HFFc6 (cell line): ENCODE measurements at places on chromosomes 3 and 15. TPM values are rescaled to one million over a fixed set of nuclear protein-coding genes. Genes with fewer than 3 reads are reported as not detected.

DNA sequence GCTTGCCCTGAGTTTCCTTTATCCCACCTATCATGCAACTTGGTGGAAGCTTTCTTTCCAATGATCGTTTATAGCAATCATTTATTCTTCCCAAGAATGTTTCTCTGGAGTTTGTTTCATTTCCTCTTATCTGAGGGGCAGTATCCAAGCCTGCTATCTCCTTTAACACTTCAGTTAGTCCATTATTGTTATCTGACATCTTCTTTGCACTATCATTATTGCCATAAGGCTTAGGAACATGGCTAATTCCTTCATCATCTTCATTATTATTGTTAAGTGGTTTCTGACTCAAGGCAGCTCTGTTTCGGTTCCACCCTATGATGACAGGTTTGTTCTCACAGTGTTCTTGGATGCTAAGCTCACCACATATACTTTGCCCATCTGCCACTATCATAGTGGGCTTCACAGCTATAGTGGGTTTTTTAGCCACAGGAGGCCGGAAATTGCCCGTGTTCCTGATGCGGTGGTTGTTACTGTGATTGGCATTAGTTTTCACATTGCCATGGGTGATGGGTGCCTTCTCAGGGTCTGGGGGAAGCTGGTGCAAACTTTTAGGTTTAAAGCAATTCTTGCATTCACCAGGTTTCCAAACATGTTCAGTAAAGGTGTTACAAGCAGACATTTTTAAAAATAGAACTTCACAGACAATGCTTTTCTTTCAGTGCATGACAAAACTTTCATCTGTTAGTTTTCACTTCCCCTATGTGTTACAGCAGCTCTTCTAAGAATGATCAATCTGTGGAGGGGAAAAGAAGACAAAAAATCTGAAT is 110.6 kb upstream of the TSPAN3 start:
- H3K27me3 ChIP-seq: peaks cover 1% of the 10 kb centered on the region
- H3K4me1 ChIP-seq: peaks cover 37% of the 10 kb centered on the region
- H3K27ac ChIP-seq: no peak overlapping the region
- no peak overlapping the region; the same call in 1 of the 2 replicates for H3K4me3 ChIP-seq
- no peak for DNase-seq

SUSD5 gene
- 0.27 to 0.43 TPM (median 0.39 TPM) in 3 replicates for total RNA-seq

CHL1 gene
- not detected in 3 replicates for total RNA-seq

CTXN2 gene
- not detected in 3 replicates for total RNA-seq

DNA sequence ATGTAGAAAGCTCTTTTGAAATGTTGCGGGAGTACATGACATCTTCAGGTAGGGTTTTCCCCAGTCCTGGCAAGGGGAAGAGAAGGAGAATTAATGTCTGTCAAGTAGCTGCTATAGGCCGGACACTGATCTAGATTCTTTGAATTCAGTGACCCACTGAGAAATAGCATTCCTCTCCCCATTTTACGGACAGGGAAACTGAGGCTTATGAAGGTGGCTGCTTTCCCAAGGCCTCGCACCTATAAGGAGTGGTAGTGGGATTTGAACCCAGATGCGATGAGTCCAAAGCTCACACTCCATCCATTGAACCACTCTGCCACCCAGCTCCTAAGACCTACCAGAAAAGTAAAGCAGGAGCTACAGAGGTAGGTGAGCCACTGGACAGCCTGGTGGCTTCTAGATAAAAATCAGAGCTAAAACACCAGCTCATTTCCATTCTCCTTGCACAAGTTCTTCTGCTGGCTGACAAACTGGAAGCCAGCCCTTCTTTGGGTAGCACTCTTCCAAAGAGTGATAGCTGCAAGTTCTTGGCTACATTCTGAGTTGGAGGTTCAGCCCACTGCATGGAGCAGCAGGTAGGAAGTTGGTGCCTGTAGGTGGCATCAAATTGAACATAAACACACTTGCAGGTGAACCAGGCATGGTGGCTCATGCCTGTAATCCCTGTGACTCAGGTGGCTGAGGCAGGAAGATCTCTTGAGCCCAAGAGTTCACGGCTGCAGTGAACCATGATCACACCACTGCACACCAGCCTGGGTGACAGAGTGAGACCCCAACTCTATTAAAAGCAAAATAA is 22.0 kb downstream of the ZNF710 start:
- no peak overlapping the region for H3K4me3 ChIP-seq
- H3K4me1 ChIP-seq: peaks cover 11% of the 10 kb centered on the region; the same call in 1 of the 2 replicates
- H3K27me3 ChIP-seq: peaks cover 2% of the 10 kb centered on the region; the same call in 1 of the 2 replicates
- DNase-seq: no peak
- H3K36me3 ChIP-seq: no peaks in the 10 kb centered on the region
- H3K27ac ChIP-seq: no peak overlapping the region

DNA sequence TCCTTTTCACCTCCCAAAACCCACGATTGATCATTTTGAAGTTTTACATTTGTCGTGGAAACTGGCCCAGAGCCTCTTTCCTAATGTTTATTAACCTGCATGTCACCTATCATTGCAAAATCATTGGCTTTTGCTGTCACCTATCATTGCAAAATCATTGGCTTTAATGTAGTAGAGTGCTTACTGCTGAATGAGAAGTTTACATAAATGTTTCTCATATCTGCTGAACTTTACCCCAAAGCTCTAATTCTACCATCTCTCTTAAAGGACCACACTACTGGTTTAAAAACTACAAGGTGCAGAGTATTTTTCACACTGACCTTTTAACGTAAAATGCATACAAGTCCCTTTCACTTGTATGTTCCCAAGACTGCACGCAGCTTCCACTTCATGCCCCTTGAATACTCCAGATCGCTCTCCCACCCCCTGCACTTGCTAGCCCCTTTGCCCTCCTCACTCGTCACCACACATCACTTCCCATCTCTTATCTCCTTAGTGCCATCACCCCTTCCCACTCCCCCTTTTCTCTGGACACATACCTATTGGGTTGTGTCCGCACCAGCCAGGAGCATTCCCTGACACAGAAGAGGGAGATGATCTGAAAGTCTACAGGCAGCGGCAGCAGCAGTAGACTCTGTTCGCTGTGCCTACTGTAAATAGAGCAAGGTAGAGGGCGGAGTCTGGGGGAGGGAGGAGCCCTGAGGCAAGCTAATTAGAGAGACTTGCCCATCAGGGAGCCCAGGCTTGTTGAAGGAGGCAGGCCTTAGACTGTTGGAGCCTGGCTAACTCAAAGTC is 30.2 kb upstream of the ATOSA start:
- H3K27ac ChIP-seq: no peak overlapping the region
- no peak overlapping the region for H3K4me3 ChIP-seq
- no peaks in the 10 kb centered on the region for H3K4me1 ChIP-seq

LRRIQ4 gene
- total RNA-seq: not detected in 2 replicates

- H3K4me3 ChIP-seq: no peak overlapping the region
- peaks cover 88% of the 10 kb centered on the region for H3K4me1 ChIP-seq
- H3K27me3 ChIP-seq: no peaks in the 10 kb centered on the region
- DNase-seq: no peak
- peaks cover 22% of the 10 kb centered on the region for H3K36me3 ChIP-seq
These were observed 183.2 kb downstream of the FNDC3B start for GRCh38 chr3:172222478-172223071.

DNA sequence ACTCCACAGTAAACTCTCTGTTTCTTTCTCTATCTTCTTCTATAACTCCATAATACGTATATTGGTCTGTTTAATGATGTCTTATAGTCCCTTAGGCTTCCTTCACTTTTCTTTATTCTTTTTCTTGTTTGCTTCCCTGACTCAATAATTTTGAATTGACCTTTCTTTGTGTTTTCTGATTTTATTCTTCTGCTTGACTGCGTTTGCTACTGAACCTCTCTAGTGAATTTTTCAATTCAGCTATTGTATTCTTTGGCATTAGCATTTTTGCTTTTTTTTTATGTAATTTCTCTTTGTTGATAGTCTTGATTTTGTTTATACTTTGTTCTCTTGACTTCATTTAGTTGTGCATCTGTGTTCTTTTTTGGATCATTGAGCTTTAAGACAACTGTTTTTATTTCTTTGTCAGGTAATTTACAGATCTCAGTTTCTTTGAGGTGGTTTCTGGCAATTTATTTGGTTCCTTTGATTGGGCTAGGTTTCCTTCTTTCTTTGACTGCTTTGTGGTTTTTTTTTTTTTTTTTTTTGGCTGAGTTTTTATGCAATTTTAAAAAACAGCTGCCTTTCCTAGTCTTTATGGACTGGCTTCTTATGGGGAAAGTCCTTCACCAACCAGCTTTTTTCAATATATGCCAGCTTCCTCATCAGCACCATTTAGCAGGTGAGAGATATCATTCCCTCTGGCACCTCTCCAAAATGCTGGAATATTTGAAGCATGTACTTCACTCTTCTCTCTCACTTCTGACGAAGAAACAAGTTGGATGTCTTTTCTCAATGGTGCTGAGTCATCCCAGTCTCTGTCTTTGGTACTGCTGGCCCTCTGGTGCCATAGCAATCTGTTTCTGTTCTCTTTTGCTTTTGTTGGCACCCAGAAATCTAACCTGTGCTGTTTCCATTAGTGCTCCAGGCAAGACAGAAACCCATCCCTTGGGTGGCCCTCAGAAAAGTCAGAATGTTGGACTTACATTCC is 17.6 kb downstream of the RSRC1 start:
- no peaks in the 10 kb centered on the region for H3K27me3 ChIP-seq
- H3K27ac ChIP-seq: peak overlapping the region; percentile 20; the same call in 1 of the 2 replicates
- DNase-seq: peak; percentile 13
- peaks cover 7% of the 10 kb centered on the region for H3K4me1 ChIP-seq
- H3K36me3 ChIP-seq: peaks cover 69% of the 10 kb centered on the region
- H3K4me3 ChIP-seq: no peak overlapping the region

CLDN18 gene
- not detected in 3 replicates for total RNA-seq

DNA sequence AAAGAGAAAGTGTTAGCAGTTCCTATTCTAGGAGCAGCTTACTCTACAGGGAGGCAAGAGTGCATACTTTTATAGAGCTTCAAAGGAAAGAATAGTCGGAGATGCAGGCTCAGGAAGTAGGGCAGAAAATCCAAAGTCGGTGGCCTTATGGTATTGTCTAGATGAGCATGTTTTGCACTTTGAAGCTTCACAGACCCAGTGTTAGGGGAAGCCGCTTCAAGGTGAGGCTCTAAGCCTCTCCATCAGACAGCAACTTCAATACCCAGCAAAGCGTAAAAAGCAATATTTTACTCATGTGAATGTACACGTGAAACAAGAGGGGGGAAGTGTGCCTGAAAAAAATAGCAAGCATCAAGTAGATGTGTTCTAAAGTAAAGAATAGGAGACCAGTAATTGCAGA is 125.6 kb upstream of the RASGRP1 start:
- peaks cover 2% of the 10 kb centered on the region; the same call in 1 of the 2 replicates for H3K27me3 ChIP-seq
- H3K36me3 ChIP-seq: no peaks in the 10 kb centered on the region
- no peak for DNase-seq
- H3K4me1 ChIP-seq: peaks cover 32% of the 10 kb centered on the region

GOLGA8O gene
- 0.17 and 0.37 TPM in 2 replicates for total RNA-seq

GPR27 gene
- total RNA-seq: not detected in 2 replicates

ARIH1 gene
- 155 to 164 TPM (median 162 TPM) in 3 replicates for total RNA-seq

DNA sequence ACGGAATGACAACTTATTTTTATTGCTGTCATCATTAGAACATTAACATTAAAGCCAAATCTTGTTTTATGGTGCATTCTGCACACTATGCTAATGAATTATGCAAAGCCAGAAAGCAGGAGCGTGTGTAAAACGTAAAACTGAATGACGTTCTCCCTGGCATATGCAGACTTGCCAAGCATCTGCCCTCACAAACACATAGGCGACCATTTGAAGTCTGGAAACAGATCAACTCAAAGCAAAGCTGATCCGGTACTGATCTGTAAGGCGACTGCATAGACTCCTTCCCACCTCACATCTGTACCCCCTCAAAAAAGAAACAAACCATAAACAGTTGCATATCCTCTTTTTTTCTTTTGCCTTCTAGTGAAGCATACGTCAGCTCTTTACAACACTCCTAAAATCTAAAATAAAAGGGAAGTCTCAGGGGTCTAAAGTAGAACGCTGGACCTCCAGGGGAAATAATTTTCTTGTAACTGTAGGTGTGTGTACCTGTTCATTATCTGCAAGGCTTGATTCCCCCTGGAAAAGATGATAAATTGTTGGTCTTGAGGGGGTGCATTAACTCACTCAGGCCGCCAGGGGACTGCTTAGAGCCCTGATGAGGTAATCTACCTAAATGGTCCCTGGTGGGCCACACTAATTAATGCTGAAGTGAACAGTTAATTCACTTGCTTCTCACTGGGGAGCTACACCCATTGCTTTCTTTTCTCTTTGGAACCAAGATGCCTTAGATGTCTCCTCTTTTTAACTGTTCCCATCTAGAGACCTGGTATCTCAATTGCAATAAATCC is 231.4 kb downstream of the CDIN1 start:
- no peaks in the 10 kb centered on the region; the same call in 1 of the 2 replicates for H3K27me3 ChIP-seq
- no peak overlapping the region for H3K4me3 ChIP-seq
- H3K4me1 ChIP-seq: peaks cover 27% of the 10 kb centered on the region
- H3K27ac ChIP-seq: no peak overlapping the region
- no peak for DNase-seq

- peaks cover 22% of the 10 kb centered on the region for H3K4me1 ChIP-seq
- no peak for DNase-seq
- H3K27me3 ChIP-seq: no peaks in the 10 kb centered on the region
- no peaks in the 10 kb centered on the region for H3K36me3 ChIP-seq
- H3K4me3 ChIP-seq: no peak overlapping the region
- H3K27ac ChIP-seq: no peak overlapping the region
These were observed 139.3 kb downstream of the NFKBIZ start for GRCh38 chr3:101988596-101988995.

DNA sequence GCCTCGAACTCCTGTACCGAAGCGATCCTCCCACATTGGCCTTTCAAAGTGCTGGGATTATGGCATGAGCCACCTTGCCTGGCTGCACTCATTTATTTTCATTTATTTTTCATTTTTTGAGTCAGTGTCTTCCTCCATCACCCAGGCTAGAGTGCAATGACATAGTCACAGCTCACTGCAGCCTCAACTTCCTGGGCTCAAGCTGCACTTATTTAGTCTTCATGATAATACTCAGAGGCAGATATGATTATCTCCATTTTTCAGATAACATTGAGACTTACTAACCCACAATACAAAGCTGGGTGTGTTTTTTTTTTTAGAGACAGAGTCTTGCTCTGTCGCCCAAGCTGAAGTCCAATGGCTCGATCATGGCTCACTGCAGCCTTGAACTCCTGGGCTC is 10.0 kb downstream of the PRKCI start:
- peaks cover 3% of the 10 kb centered on the region; the same call in 1 of the 2 replicates for H3K27me3 ChIP-seq
- H3K4me3 ChIP-seq: no peak overlapping the region
- no peak for DNase-seq

GRCh38 chr15:83477808-83478537 is 30.8 kb downstream of the SH3GL3 start:
- H3K4me1 ChIP-seq: no peaks in the 10 kb centered on the region
- no peak for DNase-seq
- H3K4me3 ChIP-seq: no peak overlapping the region
